Fibroblast of skin of abdomen (primary cell): ENCODE measurements at places on chromosomes 12 and 14.

DNA sequence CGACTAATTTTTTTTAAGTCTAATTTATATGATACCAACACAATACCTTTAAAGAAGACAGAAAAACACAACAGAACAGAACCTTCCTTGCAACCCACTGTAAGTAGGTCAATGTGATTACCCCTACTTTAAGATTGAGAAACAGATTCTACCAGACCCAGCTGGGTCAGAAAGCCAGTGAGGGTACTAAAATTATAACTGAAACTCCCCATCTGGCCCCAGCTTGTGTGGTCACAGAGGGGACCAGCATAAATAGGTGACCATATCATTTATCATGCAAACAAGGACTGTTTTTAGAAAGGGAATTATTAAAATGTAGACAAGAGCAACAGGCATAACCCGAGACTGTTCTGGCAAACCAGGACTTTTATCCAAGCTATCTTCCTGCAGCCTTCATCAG, 30.1 kb upstream of the FRMD6 start:
- no peak for DNase-seq

GRCh38 chr12:26830783-26831551, 2.0 kb downstream of the ITPR2 start:
- no peak for DNase-seq

GRCh38 chr12:1776170-1776921, 44.0 kb upstream of the LRTM2 start:
- peak; percentile 84 for DNase-seq

GRCh38 chr12:82299319-82300025, 58.7 kb downstream of the CCDC59 start:
- DNase-seq: peak; percentile 23

GRCh38 chr14:26128931-26129671, 468.7 kb downstream of the NOVA1 start:
- no peak for DNase-seq

GRCh38 chr12:31962076-31962475, 2.9 kb downstream of the RESF1 start:
- DNase-seq: no peak

GRCh38 chr14:75470238-75470797, 42.5 kb downstream of the JDP2 start:
- no peak for DNase-seq

DNA sequence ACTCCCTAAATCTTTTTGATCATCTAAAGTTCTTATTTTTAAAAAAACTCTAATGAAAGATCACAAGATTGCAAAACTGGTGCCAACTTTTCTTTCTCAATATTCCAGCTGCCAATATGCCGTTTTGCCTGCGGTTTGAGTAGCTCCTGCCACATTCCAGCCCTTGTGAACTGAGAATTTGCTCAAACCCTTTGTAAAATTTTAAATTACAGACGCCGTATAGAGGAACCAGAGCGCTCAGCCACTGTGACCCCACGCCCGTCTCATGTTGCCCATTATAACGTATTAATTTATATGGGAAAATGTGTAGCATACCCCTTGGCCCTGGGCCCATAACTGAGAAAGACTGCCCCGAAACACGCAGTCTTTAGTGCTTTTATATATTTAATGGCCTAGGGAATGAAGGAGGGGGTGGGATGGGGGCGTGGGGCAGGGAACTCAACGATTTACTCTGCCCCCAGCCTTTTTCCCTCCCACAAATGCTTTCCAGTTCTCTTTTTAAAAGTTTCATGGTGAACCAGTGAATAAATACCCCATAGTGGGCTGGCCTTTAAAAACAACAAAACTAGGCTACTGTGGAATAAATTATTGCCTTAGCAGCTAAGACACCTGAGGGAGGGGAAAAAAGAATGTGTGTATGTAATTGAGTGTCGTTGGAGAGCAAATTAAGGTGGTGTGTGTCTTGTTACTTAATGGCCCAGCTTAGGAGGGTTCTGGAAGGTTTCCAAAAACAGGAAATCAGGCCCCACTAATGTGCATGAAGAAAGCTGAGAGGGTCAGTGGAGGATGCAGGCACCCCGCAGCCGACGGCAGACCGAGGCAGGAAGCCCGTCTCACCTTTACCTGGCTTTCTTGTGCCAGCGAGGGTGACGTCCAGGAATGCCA, 45.7 kb upstream of the RFLNA start:
- DNase-seq: no peak

DNA sequence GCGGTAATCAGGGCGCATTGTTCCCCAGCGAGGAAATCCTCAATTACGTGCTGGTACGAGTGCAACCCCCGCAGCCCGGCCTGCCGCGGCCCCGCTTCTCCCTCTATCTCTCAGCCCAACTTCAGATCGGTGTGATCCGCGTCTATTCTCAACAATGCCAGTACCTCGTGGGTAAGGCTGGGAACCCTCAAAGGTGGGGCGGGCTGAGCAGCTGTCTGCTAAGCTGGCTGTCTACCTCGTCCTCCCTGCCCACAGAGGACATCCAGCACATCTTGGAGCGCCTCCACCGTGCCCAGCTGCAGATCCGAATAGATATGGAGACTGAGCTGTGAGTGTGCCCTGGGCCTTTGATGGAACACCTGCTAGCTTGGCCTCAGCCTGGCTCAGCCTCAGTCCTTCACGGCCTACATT, 996 bp downstream of the REC8 start:
- DNase-seq: no peak

GRCh38 chr12:123393747-123394146, 9.8 kb downstream of the KMT5A start:
- peak; percentile 29 for DNase-seq

DNA sequence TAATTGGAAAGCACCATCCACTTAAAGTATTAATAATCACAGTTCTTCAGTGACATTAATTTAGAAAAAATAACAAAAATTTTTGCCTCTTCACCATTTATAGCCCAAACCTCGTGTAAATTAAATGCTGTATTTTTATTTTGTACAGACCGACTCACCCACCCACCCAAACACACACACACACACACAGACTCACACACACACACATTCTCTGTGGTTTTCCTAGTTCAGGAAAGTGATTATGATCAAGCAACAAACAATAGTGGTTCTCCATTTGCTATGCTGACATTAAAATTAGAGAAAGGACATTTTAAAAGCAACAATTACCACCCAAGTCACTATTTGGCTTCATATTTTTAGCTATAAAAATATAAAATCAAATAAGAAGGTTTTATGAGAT, 112.5 kb upstream of the FLRT2 start:
- DNase-seq: no peak

- no peak for DNase-seq
Observed at GRCh38 chr14:70804556-70805162, 4.7 kb downstream of the MAP3K9 start.

DNA sequence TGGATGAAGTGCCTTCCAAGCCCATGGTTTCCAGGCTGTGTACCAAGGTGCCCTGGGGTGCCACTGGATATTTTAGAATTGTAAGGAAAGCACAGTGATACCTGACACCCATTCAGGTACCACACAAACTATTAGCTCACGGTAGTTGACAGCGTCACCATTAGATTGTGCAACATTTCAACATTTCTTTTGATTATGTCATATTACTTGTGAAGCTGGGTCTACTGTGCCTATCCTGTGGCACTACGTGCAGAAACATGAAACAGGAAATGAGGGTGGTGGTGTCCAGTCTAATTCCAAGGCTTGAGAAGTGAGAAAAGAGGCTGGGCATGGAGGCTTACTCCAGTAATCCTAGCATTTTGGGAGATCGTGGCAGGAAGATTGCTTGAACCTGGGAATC, 75.5 kb upstream of the CPM start:
- no peak for DNase-seq

- DNase-seq: no peak
Observed at GRCh38 chr12:6374028-6374785, 1.2 kb downstream of the SCNN1A start.

DNA sequence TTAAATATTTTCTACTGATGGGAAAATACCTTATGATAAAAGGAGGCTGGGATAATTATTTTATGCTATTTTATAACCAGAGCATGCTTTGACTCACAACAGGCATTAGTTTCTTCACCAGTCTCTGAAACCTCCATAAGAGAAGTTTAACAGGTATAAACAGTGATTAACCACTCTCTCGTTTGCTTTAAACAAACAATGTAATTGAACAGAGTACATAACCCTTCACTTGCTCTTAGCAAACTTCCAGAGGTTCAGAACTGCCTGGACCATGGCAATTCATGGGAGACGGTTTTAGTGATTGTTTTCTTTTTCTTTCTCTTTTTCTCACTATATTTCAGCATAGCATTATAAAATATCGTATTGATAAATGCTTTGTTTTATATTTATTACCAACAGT, 35.3 kb downstream of the CFAP251 start:
- DNase-seq: no peak

GRCh38 chr12:126895951-126896913, 1370.7 kb upstream of the TMEM132C start:
- no peak for DNase-seq

- DNase-seq: no peak
Observed at GRCh38 chr14:52649511-52649910, 45.8 kb downstream of the ERO1A start.

DNA sequence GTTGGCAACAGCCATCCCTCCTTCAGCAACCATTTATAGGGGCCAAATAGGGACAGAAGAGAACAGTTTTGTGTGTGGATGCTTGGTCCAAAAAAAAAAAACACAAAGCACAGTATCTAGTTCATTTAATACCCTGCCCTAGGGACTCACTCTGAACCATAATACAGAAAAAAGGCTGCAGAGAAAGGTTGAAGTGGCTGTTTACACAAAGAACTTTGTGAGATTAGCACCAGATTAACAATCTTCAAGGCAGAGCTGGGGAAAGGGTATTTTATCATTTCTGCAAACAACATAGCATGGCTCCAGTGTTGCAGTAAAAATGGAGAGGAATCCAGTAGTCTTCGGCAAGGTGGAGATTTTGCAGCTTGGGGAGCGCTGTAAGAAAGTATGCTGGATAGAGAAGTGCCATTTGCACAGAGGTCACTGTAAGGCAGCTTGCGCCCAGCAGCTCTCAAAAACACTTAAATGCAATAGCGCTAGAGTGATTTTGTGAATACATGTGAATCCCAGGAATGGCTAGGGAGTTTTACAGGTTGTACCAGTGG, 124.2 kb upstream of the PLEKHA5 start:
- no peak for DNase-seq
